ENCODE measurements at places on chromosomes 6 and 20.

GRCh38 chr6:94270091-94270948 is 851.0 kb upstream of the EPHA7 start:
- no peak for DNase-seq

DNA sequence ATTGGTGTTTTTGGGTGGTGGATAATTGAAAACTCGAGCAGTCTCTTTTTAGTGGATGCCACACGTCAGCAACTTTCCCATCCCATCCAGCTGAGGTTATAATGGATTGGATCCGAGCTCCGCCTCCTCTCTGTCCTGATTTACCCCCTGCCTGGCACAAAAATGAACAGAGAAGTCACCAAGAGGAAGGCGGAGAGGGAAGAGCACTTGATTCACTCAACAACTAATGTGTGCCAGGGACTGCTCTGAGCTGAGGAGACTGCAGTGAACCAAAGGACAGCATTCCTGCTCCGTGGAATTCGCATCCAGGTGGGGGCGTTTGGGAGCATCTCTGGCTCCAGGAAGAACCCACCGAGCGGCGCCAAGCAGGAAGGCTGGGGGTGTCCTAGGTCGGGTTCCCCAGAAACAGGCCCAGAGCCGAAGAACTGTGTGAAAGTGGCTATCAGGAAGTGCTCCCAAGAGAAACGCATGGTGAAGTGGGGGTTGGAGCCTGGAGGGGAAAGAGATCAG is 95.8 kb upstream of the NAA20 start:
- DNase-seq, result no peak

DNA sequence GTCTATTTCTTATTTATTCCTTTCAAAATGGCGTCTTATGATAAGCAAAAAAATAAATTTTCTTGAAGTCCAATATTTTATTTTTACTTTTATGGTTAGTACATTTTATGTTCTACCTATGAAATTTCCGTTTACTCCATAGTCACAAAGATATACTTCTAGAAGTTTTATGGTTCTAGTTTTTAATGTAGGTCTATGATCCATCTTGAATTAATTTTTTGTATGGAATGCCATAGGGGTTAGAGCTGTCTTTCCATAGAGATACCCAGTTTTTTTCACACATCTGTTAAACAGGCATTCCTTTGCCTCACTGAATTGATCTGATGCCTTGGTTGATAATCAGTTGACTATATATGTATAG is 24.9 kb upstream of the ASIP start:
- no peak for DNase-seq

- no peak for DNase-seq
Observed at GRCh38 chr6:98824162-98824901, 10.0 kb upstream of the POU3F2 start.

DNA sequence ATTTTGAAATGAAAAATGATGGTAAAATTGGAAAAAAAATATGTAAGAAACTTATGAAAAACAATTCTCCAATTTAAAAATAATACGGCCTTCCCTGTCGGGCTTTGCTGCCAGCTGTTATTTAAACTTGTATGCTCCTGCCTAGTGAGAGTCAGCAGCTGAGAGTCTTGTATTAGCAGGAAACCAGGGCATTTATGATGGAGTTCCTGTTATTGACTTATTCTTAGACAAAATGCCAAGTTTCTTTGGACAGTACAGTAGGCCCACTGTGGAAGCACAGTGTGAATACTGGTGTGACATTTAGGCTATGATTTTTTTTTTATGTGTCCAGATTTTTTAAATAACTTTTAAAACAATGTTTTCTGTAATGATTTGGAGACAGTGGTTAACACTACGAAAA is 42.1 kb downstream of the GMDS start:
- DNase-seq, result no peak

GRCh38 chr20:13610184-13610583 is 28.5 kb downstream of the TASP1 start:
- no peak for DNase-seq

- no peak for DNase-seq
Observed at GRCh38 chr6:22809370-22809769, 240.0 kb downstream of the HDGFL1 start.

GRCh38 chr6:138235205-138235604 is 16.9 kb upstream of the PBOV1 start:
- DNase-seq, result no peak

DNA sequence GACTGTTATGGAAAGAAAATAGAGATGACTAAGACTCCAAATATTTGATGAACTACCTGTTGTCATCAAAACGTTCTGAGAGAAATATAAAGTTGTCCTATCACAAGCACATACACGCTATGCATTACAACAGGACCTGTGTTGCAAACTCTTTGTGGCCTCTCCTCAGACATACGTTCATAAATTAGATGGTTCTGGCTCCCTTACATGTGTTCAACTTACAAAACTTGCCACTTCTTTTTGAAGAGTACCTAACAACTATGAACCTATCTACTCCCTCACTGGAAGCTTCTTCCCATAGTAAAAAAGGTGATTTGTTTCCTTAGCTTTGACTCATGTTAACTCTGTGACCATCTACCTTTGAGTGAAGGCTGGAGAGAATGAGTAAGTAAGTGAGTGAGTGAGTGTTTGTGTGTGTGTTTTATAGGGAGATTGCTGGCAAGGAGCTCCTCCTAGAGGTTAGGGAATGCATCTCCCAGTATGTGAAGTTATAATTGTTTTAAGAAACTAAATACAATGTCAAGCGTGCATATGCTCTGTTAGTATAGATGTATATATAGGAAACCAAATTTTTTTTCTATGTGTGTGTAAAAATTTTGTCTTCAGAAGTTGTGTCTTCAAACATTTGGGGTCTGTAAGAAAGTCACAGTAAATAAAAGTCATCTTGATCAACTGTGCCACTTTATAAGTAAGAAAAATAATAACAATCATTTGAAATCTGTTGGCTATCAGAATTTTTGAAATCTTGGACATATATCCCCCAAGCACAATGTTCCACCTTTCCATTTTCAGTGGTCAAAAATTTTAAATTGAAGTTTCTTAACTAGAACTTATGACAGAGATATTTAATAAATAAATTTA is 1211.1 kb upstream of the GJE1 start:
- DNase-seq, result no peak

DNA sequence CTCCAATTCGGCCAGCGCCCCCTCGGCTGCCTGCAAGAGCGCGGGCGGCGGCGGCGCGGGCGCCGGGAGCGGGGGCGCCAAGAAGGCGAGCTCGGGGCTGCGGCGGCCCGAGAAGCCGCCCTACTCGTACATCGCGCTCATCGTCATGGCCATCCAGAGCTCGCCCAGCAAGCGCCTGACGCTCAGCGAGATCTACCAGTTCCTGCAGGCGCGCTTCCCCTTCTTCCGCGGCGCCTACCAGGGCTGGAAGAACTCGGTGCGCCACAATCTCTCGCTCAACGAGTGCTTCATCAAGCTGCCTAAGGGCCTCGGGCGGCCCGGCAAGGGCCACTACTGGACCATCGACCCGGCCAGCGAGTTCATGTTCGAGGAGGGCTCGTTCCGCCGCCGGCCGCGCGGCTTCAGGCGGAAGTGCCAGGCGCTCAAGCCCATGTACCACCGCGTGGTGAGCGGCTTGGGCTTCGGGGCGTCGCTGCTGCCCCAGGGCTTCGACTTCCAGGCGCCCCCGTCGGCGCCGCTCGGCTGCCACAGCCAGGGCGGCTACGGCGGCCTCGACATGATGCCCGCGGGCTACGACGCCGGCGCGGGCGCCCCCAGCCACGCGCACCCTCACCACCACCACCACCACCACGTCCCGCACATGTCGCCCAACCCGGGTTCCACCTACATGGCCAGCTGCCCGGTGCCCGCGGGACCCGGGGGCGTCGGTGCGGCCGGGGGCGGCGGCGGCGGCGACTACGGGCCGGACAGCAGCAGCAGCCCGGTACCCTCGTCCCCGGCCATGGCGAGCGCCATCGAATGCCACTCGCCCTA is 963 bp downstream of the FOXF2 start:
- DNase-seq, result no peak

DNA sequence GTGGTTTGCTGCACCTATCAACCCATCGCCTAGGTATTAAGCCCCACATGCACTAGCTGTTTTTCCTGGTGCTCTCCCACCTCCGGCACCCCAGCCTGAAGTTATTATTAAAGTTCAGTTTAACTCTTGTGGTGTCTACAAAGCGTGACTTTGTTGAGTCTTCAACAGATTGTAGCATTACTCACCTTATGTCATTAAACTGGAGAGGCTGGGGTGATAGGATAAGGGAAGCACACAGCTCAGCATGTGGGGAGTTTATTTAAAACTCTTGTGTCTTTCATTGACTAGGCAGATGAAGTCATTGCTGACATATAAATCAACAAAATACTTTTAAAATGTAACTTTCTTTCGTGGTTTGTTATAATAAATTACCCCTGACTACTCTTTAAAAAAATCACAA is 84.7 kb upstream of the GCM1 start:
- no peak for DNase-seq

GRCh38 chr6:28336284-28337120 is 554 bp upstream of the ZSCAN31 start:
- peak; percentile 42 for DNase-seq

GRCh38 chr20:31705598-31706597 is 16.8 kb downstream of the BCL2L1 start:
- no peak for DNase-seq

GRCh38 chr6:30885999-30886896 is 1.9 kb downstream of the DDR1 start:
- DNase-seq, result peak; percentile 14

- peak; percentile 61 for DNase-seq
Observed at GRCh38 chr20:53872561-53873229, 197.7 kb downstream of the BCAS1 start.

DNA sequence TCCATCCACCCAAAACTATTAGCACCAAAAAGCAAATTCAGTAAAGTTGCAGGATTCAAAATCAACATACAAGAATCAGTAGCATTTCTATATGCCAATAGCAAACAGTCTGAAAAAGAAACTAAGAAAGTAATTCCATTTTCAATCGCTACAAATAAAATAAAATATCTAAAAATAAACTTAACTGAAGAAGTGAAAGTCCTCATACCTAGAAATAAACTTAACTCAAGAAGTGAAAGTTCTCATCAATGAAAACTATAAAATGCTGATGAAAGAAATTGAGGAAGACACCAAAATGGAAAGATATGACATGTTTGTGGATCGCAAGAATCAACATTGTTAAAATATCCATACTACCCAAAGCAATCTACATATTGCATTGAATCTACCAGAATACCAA is 103.0 kb upstream of the ARID1B start:
- DNase-seq, result no peak

DNA sequence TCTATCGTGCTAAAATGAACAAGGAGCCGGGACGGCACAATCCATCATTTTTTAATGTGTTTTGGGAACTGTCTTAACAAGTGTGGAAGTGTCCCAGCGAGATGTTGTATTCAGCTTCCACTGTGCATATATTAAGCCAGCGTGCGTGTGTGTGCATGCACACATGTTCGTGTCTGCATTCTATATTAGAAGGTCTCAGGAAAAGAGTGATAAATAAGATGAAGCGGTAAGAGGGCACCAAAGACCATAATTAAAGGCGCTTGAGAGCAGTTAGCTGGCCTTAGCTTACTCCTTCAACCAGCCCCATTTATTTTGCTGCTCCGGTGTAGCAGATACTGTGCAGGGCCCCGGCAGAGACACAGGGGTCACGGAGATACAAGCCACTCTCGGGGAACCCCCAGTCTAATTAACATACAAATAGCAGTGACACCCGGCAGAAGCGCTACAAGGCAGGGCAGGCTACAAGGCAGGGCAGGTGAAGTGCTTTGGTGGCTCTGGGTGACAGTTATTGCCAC is 206.5 kb upstream of the RREB1 start:
- no peak for DNase-seq

DNA sequence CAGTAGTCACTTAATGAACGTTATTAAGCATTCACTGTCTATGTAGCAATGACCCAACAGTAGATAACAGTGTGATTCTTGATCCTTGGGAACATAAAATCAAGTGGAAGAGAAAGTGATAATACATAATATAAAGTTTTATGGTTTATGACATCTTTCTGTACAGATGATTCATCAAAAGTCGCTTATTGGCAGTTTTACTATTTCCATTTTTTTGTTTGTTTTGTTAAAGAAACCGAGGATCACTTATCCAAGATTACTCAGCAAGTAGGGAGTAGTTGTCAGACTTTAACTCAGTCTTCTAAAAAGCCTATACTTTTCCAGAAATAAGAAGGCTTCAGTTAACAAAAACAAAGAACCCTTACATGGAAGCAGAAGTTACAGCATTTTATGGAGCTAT is 260.8 kb downstream of the ZFAND3 start:
- no peak for DNase-seq

DNA sequence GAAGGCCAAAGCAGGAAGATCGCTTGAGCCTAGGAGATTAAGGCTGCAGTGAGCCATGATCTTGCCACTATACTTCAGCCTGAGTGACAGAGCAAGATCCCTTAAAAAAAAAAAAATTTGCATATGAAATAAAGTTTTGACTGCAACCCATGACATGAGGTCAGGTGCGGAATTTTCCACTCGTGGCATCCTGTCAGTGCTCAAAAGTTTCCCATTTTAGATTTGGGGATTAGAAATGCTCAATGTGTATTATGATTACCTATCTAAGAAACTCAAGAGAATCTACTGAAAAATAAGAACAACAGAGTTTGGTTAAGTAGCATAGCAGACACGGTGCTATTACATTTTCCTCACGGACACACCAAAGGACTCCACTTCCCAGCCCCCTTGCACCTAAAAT is 11.7 kb downstream of the SLC23A2 start:
- no peak for DNase-seq

GRCh38 chr20:41369673-41370072 is 3.1 kb upstream of the EMILIN3 start:
- no peak for DNase-seq

DNA sequence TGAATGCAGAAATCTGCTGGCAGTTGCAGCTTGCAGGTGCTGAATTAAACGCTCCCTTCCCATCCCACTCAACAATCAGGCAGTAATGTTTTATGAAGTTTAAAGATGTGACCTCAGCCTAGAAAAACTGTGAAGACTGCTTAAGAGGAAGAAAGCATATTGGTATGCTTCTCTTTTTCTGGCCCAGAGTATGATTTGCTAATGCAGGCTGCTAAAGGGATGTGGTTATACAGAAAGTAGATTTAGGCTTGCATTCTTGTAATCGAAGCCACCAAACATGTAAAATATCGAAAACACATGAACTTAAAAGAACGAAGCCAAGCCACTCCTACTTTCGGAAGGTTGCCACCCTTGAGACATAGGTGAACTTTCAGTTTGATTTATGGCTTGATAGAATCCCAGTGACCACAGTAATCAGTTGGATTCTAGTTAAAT is 40.7 kb downstream of the MAP3K5 start:
- DNase-seq, result peak; percentile 69

DNA sequence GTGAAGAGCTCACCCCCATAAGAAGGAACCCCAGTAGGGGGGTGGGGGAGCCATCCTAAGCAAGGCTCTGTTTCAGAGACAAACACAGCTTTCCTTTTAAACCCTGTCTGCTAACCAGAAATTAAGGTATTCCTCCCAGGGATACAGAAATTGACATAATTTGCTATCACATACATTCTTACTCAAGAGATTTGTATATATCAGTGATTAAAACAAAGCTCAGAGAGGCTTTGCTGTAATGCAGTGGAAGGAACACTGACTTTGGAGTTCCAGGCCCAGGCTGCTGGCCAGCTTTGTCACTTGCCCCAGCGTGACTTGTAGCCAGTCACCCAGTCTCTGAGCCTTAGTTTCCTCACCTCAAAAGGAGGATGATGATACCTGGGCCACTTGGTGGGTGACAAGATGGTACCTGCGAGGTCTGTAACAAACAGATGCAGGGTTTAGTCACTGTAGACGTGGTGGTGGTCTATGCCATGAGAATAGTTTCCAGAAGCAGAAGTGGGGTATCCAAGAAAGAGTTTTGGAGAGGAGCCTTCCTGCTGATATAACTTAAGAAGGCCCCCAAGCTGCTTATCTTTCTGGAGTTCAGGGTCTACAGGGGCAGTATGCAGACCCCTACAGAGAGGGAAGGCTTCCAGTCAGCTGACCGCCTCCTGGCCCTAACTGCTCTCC is 3.2 kb upstream of the FOXF2 start:
- DNase-seq, result no peak

All from CD4-positive, alpha-beta T cell treated with Interleukin-2 at 100 ng/mL for 4 hours (primary cell).